Naive thymus-derived CD8-positive, alpha-beta T cell (primary cell): ENCODE measurements at places on chromosomes 11 and 22. TPM values are rescaled to one million over a fixed set of nuclear protein-coding genes. Genes with fewer than 3 reads are reported as not detected.

DNA sequence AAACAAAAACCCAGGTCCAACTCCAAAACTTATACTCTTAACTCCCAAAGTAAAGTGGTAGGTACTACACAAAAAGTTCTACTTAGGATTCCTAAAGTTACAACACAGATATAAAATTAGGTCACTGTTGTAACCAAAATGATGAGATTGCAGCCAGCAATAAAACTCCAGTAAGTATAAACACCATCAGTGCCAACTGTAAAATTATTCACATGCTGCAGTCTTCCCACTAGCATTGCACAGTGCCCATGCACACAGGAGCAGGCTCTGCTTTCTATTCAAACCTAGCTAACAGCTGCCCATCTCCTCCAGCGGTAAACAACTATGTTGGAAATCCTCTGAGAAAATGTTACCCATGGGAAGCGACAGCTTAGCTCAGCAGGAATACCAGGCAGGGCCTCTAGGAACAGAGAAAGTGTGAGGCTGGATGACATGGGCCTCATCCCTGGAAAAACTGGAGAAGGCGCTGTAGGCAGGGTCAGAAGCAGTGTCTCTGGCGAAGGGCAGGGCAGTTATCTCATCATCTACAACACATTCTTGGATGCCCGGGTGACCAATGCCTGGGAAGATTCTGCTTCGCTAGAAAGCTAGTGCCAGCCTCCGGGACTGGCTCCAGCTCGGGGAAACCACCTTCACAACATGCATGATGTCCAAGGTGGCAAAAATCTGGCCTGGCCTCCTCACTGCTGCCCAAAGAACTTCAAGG lies 9.1 kb downstream of the CPT1A start:
- no peak for DNase-seq

DNA sequence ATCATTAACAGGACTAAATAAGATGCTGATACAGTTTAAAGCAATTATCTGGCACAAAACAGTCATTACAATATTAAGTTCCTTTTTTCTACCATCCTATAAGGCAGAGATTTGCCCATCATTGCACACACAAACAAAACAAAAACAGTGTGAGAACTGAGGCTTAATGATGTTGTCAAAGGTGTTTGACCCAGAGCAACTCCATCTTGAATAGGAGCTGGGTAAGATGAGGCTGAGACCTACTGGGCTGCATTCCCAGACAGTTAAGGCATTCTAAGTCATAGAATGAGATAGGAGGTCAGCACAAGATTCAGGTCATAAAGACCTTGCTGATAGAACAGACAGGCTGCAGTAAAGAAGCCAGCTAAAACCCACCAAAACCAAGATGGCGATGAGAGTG lies 33.2 kb downstream of the CTSC start:
- DNase-seq: no peak

DNA sequence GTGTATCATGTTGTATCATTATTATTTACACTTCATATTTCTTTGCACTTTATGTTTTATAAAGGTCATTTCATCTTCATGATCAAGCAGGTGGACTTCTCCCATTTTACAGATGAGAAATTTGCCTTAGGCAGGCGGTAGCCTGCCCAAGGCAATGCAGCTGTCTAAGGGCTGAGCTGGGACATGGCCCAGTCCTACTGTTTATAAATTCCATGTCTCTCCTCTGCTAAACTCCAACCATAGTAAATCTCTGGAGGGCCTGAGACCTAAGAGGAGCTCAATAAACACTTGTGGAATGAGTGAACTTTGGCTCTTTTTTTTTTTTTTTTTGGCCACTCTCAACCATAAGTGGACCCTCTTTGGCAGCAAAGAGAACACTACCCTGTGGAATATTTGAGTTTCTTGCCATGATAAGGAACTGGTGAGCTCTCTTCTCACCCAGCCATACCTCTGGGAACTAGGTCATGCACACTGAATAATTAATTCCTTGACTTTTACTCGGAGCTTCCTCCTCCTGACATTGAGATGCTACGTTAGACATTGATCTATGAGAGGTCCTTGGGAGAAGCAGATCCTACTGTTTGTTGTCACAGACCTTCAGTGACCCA lies 29.9 kb downstream of the MICAL2 start:
- no peak for DNase-seq

DNA sequence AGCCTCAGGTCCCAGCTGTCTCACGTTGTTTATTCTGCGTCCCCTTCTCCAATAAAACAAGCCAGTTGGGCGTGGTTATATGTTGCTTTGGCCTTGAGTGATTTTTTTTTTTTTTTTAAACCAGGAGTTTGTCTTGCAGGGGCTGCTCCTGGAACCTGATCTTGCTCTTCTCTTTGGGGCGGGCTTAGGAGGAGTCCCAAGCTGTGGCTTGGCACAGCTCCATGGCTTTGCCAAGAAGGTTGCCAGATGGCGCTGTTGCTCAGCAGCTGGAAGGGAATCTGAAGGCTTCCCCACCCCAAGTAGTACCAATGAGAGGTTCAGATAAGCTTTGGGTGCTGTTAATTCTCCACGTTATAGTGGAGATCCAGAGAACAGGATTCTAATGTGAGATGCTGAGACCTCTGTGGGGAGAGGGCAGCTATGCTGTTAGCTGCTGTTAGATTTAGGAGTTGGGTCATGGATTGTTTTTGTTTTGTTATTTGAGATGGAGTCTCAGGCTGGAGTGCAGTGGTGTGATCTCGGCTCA lies 2.0 kb upstream of the FERMT3 start:
- peak; percentile 84 for DNase-seq

DNA sequence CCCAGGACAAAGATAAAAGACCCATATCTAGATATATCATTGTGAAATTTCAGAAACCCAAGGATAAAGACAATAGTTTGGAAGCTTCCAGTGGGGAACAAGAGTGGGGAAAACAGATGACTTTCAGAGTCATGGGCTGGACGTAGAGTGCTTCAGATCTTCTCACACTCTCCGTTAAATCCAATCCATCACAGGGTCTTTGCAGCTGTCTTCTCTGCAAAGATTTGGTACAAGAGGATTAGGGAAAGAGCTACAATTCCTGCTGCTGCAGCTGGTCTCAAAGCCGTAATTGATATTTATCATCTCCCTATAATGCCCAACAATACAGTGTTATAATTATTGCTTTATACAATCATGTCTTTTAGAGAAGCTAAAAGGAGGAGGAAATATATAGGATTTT lies 63.4 kb upstream of the CLPB start:
- no peak for DNase-seq

DNA sequence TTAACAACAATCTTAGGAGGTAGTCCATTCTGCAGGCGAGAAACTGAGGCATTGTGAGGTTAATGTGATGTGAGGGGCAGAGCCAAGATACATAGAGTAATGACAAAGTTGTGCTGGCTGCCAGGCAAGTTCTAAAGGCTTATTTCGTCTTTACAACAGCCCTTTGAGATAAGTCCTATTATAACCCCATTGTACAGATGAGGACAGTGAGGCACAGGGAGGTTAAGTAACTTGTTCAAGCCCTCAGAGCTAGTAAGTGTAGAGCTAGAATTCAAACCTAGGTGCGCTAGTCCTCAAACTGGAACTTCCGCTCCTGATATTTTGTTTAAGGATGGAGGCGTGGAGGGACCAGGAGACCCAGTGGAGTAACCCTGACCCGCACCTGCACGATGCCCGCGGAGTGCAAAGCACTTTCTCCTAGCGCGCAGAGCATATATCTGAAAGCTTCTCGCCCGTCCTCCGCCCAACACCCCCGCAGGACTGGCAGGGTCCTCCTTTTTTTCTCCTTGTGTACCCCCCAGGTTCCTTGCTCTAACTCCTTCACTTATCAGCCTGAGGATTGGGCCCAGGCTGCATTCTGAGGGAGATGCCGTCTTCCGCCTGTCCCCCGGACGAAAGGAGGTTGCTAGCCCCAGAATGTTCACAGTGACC lies 4.9 kb upstream of the FLI1 start:
- no peak for DNase-seq

- DNase-seq: no peak
Observed at GRCh38 chr22:49268924-49269323, 558.7 kb downstream of the BRD1 start.

DNA sequence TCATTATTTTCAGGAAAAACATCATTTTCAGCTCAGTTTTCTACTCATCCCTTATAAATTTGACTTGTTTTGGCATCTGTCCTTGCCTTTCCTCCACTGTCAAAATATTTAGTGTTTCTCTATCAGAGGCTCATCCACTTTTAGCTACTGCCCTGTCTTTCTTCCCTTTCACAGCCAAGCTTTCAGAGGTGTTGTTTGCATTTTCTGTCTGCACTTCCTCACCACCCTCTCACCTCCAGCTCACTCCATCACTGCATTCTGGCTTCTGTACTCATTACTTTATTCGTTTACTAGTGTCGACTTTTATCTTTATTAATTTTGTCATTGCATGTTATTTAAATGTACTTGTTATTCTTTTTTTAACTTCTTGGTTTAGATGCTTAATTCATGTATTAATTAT lies 26.7 kb upstream of the NNMT start:
- DNase-seq: no peak

DNA sequence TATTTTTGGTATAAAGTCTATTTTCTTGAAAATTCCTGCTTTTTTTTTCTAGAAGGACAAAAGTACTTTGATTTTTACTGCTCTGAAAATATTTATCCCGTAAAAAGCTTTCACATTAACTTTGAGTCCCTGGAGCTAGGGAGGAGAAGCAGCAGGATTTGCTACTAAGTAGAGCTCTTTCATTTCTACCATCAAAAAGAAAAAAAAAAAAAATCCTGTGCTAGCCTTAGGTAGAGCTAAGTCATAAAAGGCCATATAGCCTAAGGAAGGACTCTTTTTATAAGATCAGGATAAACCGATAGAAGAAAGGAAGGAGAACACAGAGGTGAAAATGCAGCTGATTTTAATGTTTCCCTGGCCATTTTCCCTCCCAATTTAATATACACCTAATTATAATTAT lies 48.0 kb downstream of the CSTPP1 start:
- no peak for DNase-seq

DNA sequence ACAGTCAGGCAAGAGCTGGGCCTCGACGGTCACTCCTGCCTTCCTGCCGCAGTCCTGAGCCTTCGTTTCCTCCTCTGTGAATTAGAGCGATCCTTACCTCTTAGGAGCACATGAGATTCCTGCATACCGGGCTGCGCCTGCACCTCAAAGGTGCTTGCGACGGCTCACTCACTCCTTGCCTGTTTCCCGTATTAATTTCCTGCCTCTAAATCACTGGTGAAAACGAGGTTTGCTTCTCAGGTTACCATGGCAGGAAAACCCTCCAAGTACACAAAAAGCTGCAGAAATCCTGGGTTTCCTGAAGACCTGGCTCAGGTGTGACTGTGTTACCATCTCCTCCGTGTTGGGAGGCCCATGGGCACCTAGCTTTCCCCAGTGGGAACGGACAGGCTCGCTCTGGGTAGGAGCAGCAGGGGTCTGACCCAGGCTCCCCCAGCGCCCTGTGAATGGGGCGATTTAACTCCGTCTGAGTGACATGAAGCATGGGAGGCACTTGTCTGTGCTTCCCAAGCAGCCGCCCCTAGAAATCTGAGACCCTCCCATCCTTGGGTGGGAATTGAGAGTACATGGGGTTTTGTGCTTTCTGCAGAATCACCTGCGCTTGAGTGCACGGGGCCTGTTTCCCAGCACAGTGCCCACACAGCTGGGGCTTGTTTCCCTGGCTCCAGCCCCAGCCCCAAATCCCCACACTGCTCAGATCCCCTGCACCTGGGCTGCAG lies 64.8 kb downstream of the PHF21B start:
- DNase-seq: no peak

- no peak for DNase-seq
Observed at GRCh38 chr11:41400819-41401382, 58.6 kb downstream of the LRRC4C start.

GRCh38 chr11:94788396-94788795 lies 20.2 kb downstream of the AMOTL1 start:
- no peak for DNase-seq

GRCh38 chr11:84969103-84969502 lies 658.0 kb downstream of the DLG2 start:
- no peak for DNase-seq

- DNase-seq: no peak
Observed at GRCh38 chr11:111183706-111184105, 61.8 kb upstream of the POU2AF2 start.

GRCh38 chr11:128246810-128247594 lies 340.4 kb downstream of the ETS1 start:
- no peak for DNase-seq

- no peak for DNase-seq
Observed at GRCh38 chr22:38016182-38017151, 32.1 kb upstream of the SOX10 start.

DNA sequence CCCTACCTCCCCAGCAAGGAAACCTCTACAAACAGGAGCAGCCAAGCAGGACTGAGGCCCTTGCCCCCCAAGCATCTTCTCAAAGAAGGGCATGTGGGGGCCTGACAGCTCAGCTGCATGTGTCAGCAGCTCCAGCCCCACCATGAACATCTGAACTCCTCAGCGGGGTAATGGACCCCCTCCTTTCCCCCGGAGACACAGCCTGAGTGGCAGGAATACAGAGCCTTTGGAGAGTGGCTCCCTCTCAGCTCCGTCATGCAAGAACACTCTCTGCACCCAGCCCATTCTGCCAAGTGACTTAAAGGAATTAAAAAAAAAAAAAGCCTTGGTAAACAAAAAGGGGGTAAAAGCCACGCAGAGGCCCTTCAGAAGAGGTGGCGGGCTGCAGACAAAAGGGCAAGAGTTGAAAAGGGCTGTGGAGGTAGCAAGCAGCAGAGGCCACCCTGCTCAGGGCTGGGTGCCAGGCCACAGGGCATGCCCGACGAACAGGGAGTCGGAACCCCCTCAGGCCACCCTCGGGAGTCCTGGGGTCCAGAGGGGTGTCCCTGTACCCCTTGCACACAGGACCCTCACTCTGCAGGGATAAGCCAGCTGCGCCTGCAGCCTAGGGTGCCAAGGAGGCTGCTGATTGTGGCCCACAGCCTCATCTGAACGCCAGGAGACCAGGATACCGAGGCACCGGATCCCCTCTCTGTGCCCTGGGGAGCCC lies 62.5 kb downstream of the MACROD1 start:
- no peak for DNase-seq

GRCh38 chr22:39029227-39029626 lies 8.3 kb downstream of the APOBEC3D start:
- DNase-seq: no peak

DNA sequence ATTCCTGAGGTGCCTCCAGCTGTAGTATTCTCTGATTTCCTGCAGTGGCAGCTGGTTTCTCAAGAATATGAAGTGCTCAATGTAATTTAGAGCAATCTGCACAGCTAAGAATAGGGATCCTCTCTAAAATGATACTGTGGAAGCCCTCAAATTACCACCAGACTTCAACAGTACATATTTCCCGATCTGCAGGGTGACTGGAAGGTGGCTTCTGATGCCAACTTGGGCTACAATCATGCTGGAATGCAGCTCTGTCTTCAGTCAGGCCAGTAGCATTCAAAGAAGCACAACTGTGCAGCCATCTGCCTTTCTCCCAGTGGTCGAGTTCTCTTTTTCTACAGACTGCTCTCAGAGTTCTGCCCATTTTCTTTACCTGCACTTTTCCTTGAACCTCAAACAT lies 55.5 kb upstream of the CD5 start:
- no peak for DNase-seq

FREY1 gene
- total RNA-seq: 3.1 TPM

OR52H1 gene
- not detected for total RNA-seq

ARRB1 gene
- 65.3 TPM for total RNA-seq
